ENCODE measurements at places on chromosomes 1 and 21.

- DNase-seq: no peak
These were observed 3.7 kb downstream of the VANGL2 start for GRCh38 chr1:160404094-160404493.

DNA sequence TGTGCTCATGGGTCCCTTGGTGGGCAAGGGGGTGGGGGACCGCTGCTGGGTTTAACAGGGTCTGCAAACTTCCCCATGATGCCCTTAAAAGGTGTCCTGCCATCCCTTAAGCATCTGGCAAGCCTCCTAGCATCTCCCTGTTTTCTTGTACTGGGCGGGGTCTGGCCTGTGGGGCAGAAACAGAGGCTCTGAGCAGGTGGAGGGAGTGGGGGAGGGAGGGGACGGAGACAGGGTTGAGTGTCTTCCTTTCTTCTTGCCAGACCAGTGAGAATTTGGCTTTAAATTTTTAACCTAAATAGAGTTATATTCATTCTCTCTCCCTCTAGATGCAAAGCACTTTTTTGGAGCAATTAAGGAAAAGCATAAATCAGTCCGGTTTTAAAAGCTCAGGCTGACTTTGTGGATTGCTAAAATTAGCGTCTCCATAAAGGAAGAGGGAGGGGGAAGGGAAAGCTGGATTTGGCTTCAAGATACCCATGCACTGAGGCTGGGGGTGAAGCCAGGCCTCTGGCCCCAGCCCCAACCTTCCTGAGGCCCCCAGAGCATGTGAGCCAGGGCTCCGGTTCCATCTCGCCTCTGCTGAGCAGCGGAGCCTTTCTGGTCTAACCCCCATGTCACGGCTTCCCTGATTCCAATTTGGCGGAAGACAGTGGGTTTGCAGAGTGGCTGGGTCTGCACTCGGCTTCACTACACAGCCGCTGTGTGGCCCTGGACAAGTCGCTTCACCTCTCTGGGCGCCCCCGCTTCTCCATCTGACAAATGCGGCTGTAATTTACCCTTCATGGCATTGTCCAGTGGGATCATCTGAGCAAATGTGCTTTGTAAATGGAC is 25.3 kb downstream of the IGSF21 start:
- no peak for DNase-seq

- DNase-seq: no peak
These were observed 13.8 kb downstream of the MIER1 start for GRCh38 chr1:66938613-66939012.

DNA sequence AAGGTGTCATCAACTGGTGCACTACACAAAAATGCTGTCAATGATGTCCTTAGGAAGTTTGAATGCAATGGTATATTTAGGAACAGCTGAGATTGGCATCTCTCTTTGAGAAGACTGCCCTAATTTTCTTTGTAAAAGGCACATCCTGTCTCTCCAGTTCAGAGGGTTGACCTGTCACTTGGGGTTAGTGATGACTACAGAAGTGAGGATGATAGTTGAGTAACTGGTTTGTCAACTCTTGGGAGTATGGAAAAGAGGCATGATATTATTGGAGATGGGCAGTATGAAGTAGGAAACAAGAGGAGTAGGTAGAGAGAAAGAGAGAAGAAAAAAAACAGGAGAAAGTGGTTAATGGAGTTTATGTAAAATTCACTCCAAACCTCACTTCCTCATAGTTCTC is 40.4 kb upstream of the PIGC start:
- no peak for DNase-seq

GRCh38 chr1:41619511-41620364 is 135.3 kb upstream of the EDN2 start:
- DNase-seq: no peak

- DNase-seq: no peak
These were observed 130.8 kb downstream of the USP25 start for GRCh38 chr21:15860541-15860940.

- DNase-seq: peak; percentile 11
These were observed 3.3 kb upstream of the SLC45A1 start for GRCh38 chr1:8314346-8315280.

DNA sequence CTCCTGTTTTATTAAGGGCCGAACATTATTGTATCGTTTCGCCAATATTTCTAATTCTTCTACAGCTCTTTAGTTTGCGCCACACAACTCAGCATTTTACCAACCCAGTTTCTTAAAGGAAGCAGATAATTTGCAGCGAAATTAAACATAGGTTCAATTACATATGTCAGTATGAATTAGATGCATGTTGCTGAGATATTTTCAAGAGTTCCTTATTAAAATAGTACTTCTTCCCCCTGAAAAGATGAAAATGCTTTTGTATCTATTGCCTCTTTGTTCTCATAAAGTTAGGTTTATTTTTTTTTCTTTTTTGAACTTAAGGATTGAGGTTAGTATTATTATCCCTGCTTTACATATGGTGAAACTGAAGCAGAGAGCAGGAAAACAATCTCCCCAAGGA is 183.5 kb upstream of the C1orf105 start:
- DNase-seq: no peak

DNA sequence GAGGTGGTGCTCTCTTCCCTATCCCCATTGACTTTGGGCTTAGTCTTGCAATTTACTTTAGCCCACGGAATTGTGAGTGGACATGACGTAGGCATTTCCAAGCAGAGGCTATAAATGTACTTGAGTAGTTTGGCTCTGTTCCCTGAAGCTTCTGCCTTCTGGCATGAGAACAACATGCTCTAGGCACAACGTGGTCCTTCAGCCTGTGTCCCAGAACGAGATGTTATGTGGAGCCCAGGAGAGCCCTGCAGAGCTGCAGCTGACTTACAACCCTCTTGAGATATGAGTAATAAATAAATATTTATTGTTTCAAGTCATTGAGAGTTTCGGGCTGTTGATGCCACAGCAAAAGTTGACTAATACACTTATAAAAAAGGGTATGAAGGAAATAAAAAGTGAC is 105.2 kb upstream of the HMGB4 start:
- no peak for DNase-seq

DNA sequence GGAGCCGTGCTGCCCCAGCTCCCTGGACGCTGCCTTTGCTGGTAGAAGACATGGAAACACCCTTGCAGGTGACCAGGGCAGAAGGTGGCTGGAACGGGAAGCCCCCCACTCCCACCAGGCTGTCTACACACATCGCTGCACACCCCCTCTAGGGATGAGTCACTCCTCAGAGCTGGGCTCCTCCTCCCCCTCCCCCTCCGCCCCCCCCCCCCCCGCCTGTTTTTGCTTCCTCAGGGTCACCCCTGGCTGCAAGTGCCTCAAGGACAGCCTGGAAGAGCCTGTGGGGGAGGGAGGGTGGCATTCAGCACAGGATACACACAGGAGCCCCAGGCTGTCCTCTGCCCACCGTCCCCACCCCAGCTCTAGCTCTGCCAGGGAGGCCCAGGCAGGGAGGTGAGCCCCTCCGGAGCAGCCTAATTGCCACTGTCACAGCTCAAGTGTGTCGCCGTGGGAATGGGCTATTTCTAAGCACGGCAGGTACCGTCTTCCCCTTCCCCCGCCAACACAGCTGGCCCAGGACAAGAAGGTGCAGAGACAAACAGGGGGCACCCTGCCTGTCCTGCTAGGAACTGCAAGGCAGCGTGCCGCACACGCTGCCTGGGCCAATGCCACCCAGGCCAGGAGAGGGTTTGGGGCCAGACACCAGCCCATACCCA is 2.5 kb downstream of the FNDC10 start:
- DNase-seq: no peak

DNA sequence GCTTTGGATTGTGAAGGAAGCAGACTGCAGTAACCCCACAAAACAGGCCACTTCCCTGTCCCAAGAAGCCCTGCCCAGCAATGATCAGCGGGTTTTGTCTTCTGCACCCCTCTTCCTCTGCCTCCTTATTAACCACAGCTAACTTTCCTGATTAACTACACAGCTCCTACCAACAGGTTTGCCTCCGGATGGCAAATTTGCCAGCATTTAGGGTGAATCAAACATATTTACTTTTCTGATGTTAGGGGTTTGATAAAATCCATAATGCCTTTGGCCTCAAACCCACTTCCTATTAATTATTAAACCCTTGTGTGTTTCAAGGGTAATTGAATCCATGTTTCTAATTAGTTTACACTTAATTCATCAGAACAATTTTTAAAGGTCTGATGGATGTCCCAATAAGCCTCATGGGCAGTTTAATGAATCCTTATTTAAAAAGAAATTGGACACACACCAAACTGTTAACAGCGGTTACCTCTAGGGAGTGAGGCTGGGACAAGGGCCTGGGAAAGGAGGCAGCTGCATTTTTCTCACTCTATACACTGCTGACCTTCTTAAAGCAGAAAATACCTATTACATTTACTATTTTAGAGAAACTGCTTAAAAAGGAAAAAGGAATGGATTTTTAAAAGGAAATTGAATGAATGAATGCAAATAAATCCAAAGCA is 91.9 kb downstream of the CSMD2 start:
- DNase-seq: no peak

DNA sequence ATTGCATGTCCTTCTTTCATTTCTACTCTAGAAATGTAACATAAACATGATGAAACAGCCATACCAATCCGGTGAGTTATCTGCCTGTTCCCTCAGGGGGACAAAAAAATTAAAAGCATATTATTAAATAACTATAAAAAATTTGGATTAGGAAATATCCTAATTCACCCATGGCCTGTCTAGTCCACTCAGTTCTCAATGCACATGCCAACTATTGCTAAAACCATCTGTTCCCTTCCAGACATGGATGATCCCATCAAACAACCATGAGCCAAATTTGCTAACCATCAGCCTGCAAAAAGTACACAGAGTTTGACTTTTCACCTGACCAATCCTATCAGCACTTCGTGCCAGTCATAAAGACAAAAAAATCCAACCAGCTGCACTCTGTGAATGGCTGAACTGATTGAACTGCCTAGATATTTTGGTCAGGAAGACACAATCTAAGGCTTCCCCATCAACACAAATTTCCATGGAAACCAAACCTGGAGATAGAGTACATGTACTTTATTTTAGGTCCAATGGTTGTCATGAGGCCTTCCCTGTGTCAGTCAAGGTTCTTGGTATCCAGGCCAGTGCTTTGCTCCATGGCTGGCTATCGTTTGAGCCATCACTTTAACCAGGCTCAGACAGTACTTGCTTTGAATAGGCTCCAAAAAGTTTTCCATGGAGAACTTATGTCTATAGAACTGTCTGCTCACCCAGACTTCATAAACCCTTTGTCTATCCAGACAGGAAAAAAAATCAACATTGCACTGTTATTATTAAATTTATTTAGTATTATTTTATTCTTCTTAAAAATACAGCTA is 570.8 kb downstream of the LTN1 start:
- DNase-seq: no peak

GRCh38 chr1:108716437-108717230 is 3.9 kb downstream of the FNDC7 start:
- no peak for DNase-seq

- DNase-seq: no peak
These were observed 1.1 kb upstream of the AJAP1 start for GRCh38 chr1:4653328-4653660.

DNA sequence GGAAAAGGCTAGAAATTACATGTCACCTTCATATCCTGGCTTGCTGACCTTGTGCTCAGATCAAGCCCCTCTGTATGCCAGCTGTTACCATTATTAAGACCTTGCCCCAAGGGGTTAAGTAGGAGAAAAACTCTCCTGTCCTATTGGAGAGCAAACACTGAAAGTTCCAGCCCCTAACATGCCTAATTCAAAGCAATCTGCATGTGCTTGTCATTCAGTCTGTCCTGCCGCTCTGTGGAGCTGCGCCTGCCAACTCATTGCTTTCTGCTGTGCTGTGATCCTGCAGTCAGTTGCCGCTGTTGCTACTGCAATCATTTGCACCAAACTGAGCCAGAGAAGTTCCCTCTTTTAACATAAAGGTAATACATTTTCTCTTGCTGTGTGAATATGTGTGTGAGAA is 113.4 kb downstream of the DISP1 start:
- DNase-seq: no peak

DNA sequence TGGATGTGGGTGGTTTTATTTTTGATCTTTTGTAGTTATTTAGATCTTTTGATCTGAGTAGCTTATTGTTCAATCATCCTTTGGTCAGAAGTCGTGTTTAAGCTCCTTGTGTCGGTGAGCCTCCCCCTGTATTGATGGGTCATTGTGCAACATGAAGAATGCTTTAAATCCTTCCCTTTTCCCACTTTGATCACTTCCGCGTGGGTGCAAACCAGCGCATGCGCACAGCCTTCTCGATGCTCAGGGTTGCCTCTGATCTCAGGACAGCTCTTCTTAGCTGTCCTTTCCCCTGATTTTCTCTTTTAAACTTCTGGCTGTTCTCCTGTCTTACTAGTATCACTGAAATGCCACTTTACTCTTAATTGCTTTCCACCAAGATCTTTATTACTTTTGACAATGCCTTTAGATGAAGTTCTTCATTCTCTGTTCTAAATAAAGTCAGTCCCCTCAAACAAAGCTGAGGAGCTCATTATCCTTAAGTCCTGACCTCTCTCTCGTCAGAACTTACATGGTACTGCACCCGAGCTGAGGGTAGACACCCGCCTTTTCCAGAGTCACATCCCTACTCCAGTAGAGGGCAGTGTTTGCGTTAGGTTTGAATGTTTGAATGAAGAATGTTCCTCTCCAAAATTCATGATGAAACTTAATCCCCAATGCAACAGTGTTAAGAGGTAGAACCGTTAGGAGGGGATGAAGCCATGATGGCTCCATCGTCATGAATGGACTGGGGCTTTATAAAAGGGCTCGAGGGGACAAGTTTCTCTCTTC is 547.9 kb upstream of the TMPRSS15 start:
- no peak for DNase-seq

GRCh38 chr1:174433451-174433850 is 14.3 kb upstream of the GPR52 start:
- DNase-seq: no peak

GRCh38 chr1:148264374-148265276 is 112.5 kb upstream of the NBPF11 start:
- DNase-seq: no peak

DNA sequence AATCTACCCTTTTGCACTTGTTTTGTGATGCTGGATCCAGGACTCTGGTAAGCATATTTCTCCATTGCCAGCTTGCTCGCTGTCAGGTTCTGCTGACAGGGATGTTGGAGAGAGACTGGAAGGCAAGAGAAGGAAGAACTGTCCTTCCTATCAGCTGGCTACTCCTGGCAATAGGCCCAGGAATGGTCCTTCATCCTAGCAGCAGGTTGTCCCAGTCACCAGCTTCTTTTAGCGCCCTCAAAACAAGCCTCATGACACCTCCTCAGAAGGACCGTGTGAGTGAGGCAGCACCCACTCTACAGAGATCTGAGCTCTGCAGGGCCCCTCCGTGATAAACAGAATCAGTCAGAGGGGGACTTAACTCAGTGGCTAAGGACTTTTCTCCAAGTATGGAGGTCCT is 33.1 kb upstream of the SLAMF9 start:
- no peak for DNase-seq
